ENCODE measurements at places on chromosomes 13 and 19.
A peak's percentile ranks its signal among the peaks of the same experiment; 100 is the strongest.

- DNase-seq, result no peak
These were observed 304.4 kb downstream of the DCLK1 start for GRCh38 chr13:35826626-35827254.

GRCh38 chr13:94028234-94028633 lies 451.2 kb downstream of the DCT start:
- DNase-seq, result no peak

GRCh38 chr19:19032420-19033175 lies 719 bp downstream of the SUGP2 start:
- DNase-seq, result peak; percentile 73

DNA sequence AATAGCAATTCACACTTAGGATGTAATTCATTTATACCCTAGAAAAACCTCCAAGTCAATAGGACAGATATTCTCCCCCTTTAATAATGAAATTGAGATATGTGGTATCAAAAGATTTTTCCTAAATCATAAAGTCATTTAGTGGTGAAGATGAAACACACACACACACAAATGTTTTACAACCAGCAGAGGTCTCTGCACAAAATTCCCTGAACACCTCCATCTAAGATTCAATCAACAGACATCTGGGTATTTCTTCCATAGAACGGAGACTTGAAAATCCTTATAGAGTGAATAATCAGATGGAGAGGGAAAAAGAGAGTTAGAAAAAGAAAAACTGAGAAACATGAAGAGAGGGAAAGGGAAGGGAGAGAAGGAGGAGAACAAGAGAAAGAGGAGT lies 52.8 kb downstream of the MYCBP2 start:
- DNase-seq, result no peak
